ENCODE measurements at places on chromosomes 3 and 15. TPM values are rescaled to one million over a fixed set of nuclear protein-coding genes. Genes with fewer than 3 reads are reported as not detected.

Gene PYGO1
- 10.5 TPM for total RNA-seq

Gene WDR93
- not detected for total RNA-seq

Gene TMEM212
- total RNA-seq: not detected

Gene GPR176
- total RNA-seq: 53.3 TPM

Gene MTHFS
- 20.5 TPM for total RNA-seq

Gene SPG21
- 96.8 TPM for total RNA-seq

Gene PCSK6
- total RNA-seq: 0.52 TPM

Gene DNAH12
- 0.77 TPM for total RNA-seq

Gene GAP43
- 0.45 TPM for total RNA-seq

Gene CFAP100
- not detected for total RNA-seq

Gene TRA2B
- 257 TPM for total RNA-seq

Gene HYAL3
- 4.2 TPM for total RNA-seq

Gene MFAP1
- total RNA-seq: 36.4 TPM

Gene PLAAT1
- total RNA-seq: not detected

Gene STXBP5L
- total RNA-seq: under 0.01 TPM

Gene NANOGP8
- total RNA-seq: 0.29 TPM

Gene ATP13A5
- not detected for total RNA-seq

Gene FBXO40
- not detected for total RNA-seq

Gene TP63
- 0.06 TPM for total RNA-seq

Gene PLA1A
- total RNA-seq: 0.13 TPM

Gene GOLGA8K
- 0.13 TPM for total RNA-seq

Gene GOLGA6L7
- total RNA-seq: not detected

Gene RAMAC
- total RNA-seq: 22.3 TPM

Gene RAD18
- 26.8 TPM for total RNA-seq

Gene FSD2
- not detected for total RNA-seq

Gene SLC24A5
- not detected for total RNA-seq

Gene LMAN1L
- 0.06 TPM for total RNA-seq

Gene NCBP2
- 79.4 TPM for total RNA-seq

Gene IQCB1
- 21.4 TPM for total RNA-seq

Gene CPA3
- 1.3 TPM for total RNA-seq

Gene LRTM1
- total RNA-seq: not detected

Gene CRELD1
- 10.4 TPM for total RNA-seq

Gene NRROS
- total RNA-seq: 1.0 TPM

Gene PRSS50
- total RNA-seq: not detected

Gene GPR87
- not detected for total RNA-seq

Gene SH3GL3
- not detected for total RNA-seq

Gene MORC1
- not detected for total RNA-seq

Gene PLSCR1
- 229 TPM for total RNA-seq

Gene TRIM69
- total RNA-seq: 12.0 TPM

Gene CRYBG3
- 18.8 TPM for total RNA-seq

Gene PRRT3
- 2.5 TPM for total RNA-seq

Gene CPN2
- total RNA-seq: not detected

Gene SLC2A2
- total RNA-seq: not detected

Gene BOC
- 2.4 TPM for total RNA-seq

Gene LRRC34
- total RNA-seq: 5.4 TPM

Gene APBA2
- total RNA-seq: not detected

Gene CDC25A
- total RNA-seq: 21.8 TPM

Gene DAZL
- total RNA-seq: not detected

Gene CHRD
- 1.7 TPM for total RNA-seq
